Heart left ventricle (tissue), 16 donors: ENCODE measurements at places on chromosomes 7 and 10. TPM values are rescaled to one million over a fixed set of nuclear protein-coding genes. Genes with fewer than 3 reads are reported as not detected.

GRCh38 chr7:108448584-108449505, 7.4 kb downstream of the NRCAM start:
- peaks cover 5% of the 10 kb centered on the region for H3K27me3 ChIP-seq
- H3K4me1 ChIP-seq = no peaks in the 10 kb centered on the region
- no peak overlapping the region for H3K4me3 ChIP-seq
- H3K27ac ChIP-seq = no peak overlapping the region
- DNase-seq = no peak

GRCh38 chr7:87858417-87859100, 17.6 kb downstream of the SLC25A40 start:
- no peaks in the 10 kb centered on the region for H3K4me1 ChIP-seq
- no peak overlapping the region for H3K27ac ChIP-seq
- no peak for DNase-seq
- no peak overlapping the region for H3K4me3 ChIP-seq
- no peaks in the 10 kb centered on the region for H3K27me3 ChIP-seq
- no peaks in the 10 kb centered on the region for H3K36me3 ChIP-seq

- no peak overlapping the region for H3K27ac ChIP-seq
- no peak overlapping the region for H3K4me3 ChIP-seq
- no peak for DNase-seq
- H3K4me1 ChIP-seq = no peaks in the 10 kb centered on the region
- no peaks in the 10 kb centered on the region for H3K27me3 ChIP-seq
Measured at GRCh38 chr10:79349072-79349491, 1.8 kb downstream of the PPIF start.

- H3K27ac ChIP-seq = no peak overlapping the region
- no peaks in the 10 kb centered on the region for H3K36me3 ChIP-seq
- no peaks in the 10 kb centered on the region for H3K27me3 ChIP-seq
- peaks cover 5% of the 10 kb centered on the region for H3K4me1 ChIP-seq
- H3K4me3 ChIP-seq = no peak overlapping the region
Measured at GRCh38 chr7:3140834-3141233, 97.2 kb upstream of the CARD11 start.

DNA sequence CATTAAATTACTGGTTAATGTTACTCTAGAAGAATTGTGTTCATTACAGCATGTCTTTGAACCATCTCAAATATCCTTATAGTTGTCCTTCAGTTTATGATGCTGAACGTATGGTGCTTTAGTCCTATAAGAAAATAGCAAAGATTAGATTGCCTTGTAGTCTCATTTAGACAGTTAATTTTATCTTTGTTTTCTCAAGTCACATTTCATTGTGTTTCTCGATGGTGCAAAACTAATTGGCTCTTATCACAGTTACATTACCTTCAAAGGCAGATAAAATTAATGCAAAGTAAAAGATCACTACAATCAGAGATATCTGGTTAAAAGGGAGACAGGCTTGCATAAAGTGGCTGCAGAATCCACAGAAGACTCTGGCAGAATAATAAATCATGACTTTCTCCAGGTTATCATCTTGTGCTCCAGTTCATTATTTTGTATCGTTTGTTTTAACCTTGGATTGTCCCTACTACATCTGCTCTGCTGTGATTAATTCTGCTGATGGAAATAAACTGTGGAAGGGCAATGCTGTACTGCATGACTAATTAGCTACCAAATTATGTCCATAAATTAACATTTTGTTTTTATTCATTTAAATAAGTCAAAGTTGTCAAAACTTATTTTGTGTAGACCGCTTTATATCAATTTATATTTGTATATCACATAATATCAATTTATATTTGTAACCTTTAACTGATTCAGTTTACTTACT, 24.2 kb downstream of the PRPS1L1 start:
- H3K36me3 ChIP-seq = no peaks in the 10 kb centered on the region
- no peak for DNase-seq
- H3K4me1 ChIP-seq = no peaks in the 10 kb centered on the region
- H3K27me3 ChIP-seq = no peaks in the 10 kb centered on the region
- H3K4me3 ChIP-seq = no peak overlapping the region

DNA sequence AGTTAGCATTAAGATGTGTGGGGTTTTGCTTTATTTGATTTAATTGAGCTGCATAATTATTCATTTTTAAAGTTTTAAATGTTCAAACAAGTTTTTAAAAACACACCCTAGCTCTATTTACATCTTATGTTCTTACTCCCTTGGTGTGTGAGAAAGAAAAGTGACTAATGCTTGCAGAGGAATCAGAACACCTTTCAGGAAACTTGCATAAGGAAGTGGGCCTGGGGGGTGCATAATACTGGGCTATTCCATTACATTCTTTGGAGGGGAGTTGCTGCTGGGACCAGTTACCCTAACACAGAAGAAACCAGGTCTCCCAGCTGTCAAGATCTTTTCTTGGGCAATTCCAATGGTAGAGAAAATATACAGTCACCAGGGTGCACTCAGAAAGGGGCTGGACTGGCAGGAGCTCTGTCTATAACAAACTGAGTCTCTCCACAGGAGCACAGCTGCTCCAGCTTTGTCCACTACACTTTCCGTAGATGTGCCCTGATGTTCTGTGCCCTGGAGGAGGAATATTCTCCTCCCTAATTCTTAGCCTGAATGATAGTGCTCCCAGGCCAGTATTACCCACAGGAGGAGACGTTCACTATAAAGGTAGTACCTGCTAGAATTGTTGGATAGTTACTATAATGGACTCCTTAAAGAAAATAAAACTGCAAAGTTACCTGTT, 304.2 kb downstream of the CDC14C start:
- H3K27ac ChIP-seq = no peak overlapping the region
- H3K4me1 ChIP-seq = no peaks in the 10 kb centered on the region
- H3K4me3 ChIP-seq = no peak overlapping the region

- no peaks in the 10 kb centered on the region for H3K27me3 ChIP-seq
- H3K4me1 ChIP-seq = no peaks in the 10 kb centered on the region
- DNase-seq = no peak
- H3K4me3 ChIP-seq = no peak overlapping the region
- no peak overlapping the region for H3K27ac ChIP-seq
Measured at GRCh38 chr10:20202337-20202736, 386.1 kb downstream of the PLXDC2 start.

Gene GGCT
- total RNA-seq = 17.8 TPM

Gene NUTM2E
- total RNA-seq = not detected

Gene FAM180A
- 35.3 TPM for total RNA-seq

Gene C10orf95
- total RNA-seq = not detected
